ENCODE measurements at places on chromosomes 2 and 18. TPM values are rescaled to one million over a fixed set of nuclear protein-coding genes. Genes with fewer than 3 reads are reported as not detected.

- DNase-seq: no peak
Measured at GRCh38 chr2:175585496-175585895, 404.0 kb upstream of the ATP5MC3 start.

DNA sequence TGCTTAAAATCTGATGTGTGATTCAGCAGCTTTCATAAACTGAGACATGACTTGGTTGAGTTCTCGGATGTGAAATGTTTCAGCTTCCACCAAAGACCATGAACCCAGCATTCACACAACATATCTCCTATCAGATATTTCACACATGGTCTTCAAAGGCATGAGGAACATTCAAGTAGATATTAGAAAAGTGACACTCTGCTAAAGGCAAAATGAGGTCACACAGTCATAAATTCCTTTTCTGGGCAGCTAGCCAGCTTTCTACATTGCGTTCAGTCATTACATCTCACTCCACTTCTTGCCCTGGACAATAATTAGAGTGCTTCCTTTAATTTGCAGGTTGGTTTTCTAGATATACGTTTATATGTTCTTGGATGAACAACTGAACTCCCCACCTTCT, 96.7 kb downstream of the GAREM1 start:
- no peak for DNase-seq

GRCh38 chr2:144683966-144684365, 164.0 kb upstream of the ZEB2 start:
- DNase-seq: no peak

DNA sequence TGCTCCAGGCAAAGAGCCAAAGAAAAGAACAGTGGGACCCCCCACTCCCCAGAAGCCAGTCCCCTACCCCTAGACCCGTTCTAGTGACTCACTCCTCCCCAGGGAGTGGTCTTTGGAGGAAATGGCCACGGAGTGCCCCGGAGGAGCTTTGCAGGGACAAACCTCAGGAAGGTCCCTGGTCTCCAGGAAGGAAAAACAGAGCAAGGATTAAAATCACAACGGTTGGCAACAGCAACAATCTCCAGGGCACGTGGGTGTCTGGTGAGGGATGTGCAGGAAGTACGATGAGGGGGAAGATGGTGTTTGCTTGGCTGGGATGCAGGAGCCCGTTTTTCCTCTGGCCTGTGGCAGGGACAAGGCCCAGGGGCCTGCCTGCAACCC, 135.0 kb downstream of the SMAD2 start:
- no peak for DNase-seq

- DNase-seq: no peak
Measured at GRCh38 chr2:65364986-65365733, 67.2 kb downstream of the SPRED2 start.

DNA sequence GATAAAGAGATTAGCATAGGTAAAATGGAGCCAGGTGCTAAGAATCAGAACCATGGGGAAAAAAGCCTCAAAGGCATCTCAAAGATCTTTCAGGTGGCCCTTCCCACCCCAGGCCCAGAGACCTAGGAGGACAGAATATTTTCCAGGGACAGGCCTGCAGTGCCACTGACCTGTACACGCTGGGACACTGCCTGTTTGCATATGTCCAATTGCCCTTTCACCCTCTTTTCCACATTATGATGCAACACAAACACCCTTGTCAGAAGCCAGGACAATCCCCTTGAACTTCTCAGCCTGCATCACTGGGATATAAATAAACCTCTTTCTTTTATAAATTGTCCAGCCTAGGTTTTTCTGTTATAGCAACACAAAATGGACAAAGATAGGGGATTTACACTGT, 419.1 kb downstream of the TRIB2 start:
- DNase-seq: no peak

MBP gene
- 38.9 TPM for total RNA-seq

RNF152 gene
- 0.12 TPM for total RNA-seq

IL36G gene
- total RNA-seq: not detected

All from activated CD4-positive, alpha-beta memory T cell treated with anti-CD3 and anti-CD28 coated beads for 36 hours (primary cell).